ENCODE measurements at places on chromosomes 7 and 10.

DNA sequence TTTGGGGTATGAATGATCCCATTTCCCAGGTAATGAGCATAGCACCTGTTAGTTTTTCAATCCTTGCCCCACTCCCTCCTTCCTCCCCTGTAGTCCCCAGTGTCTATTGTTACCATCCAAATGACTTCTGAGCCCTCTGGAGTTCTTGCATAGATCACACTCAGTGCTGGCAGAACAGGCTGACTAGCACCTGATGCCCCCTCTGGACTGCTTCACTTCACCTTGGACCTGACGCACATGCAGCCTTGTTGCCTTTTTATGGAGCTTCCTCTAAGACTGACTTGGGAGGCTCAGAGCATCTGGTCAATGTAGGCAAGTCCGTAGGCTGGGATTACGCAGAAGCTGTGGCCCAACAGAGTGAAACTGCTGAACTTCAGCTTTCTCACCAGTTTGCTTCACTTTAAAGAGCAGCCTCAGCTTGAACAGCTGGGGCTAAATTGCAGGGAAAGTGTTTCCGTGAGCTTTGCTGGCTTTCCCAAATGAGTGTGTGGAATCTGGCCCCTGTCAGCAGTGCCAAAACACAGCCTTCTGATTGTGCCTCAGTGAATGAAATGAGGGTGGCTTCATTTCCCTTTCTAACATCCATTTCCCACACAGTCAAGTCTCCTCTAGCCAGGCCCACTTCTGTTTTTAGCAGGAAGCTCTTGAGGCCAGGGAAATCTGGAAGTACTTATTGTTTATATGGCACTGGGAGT is 48.5 kb downstream of the NXPH1 start:
- DNase-seq = no peak

DNA sequence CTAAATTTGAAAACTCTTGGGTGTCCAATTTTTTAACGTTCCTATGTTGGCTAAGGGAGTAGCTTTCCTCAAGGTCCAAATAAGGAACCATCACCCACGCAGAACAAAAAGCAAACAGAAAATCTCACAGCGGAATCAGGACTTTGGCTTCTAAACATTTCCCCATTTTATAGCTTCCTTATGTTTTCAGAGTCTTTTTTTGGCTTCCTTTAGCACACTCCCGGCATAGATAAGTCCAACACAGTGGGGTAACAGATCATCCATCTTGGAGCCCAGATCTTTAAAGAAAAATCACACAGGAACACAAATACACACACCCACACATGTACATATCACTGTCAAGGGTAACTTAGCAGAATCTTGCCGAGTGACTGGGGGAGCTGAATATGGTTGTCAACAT is 4.2 kb upstream of the TCF7L2 start:
- DNase-seq = no peak

DNA sequence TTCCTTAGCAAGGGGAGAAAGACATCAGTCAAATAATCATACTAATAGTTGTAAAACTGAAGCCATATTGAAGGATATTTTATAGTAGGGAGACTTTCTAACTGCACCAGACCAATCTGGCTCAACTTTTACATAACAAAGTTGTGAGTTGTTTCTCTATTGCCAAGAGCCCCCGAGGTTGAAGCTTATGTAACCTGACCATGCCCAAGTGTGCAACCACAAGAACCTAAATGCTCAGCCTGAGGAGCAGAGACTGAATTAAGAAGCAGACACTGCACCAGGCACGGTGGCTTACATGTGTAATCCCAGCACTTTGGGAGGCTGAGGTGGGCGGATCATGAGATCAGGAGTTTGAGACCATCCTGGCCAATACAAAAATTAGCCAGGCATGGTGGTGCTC is 77.3 kb upstream of the ARMC3 start:
- DNase-seq = no peak

DNA sequence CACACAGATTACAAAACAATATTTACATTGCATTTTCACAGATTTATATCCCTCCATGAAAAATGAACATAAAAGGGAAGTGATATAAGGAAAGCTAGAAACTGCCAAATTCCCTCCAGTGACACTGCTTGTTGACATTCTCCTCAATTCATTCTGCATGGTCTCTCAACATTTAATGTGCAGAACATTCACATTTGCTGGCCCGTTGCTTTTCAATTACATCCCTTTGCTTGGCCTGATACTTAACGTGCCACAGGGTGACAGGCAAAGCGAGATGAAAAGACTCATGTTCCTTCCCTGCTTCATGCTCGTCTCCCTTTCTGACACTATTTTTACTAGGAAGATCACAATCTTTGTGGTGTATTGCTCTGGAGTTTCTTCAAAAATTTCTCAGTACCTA is 1019.7 kb upstream of the LRRN3 start:
- no peak for DNase-seq

GRCh38 chr7:128192497-128193142 is 48.5 kb upstream of the LEP start:
- DNase-seq = no peak

GRCh38 chr10:42743697-42744096 is 38.9 kb upstream of the BMS1 start:
- DNase-seq = no peak

DNA sequence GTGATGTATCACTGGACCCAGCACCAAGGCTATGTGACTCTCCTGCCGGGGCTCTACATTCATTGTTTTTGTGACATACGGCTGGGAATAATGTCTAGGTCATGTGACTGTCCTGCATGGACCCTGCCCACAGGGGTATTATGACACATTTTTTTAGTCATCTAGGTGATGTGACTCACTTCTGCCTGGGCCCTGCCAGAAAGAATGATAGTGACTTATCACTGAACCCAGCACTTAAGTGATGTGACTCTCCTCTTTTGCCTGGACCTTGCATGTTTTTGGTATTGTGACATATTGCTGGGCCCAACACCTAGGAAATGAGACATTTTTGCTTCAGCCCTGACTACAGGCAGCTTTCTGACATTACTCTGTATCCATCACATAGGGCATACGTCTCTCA is 51.1 kb upstream of the ZNF107 start:
- DNase-seq = no peak

DNA sequence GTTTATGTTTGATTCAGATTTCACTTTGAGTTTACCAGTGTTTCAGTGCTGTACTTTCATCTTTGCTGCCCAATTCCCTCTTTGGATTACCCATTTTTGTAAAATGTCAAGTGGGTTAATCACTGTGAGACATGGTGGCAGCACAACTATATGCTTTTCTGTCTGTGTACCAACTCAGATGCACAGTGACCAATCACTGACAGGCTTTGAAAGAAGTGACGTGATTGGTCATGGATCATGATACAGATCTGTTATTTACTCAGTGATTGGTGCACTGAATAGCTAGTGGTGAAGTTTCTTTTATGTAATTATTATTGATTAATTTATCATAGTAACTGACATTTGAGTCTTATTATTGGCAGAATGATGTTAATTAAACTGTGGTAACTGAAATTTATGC is 126.9 kb downstream of the SDK1 start:
- no peak for DNase-seq

DNA sequence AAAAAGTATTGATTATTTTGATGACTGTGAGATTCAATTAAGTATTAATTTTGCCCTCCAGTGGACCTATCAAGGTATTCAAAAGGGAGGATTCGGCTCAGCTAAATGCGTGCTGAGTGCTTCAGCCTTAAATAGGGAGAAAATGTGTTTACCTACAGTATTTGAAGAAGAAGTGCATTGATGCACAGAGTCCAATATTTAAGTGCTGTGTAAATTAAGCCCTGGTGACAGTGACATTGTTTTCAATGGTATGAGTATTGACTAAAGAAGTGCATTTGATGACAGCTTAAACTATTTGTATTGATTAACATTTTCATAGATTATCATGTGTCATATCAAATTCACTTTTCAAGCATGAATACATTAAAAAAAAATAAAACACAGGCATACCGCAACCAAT is 106.6 kb downstream of the POU6F2 start:
- DNase-seq = no peak

DNA sequence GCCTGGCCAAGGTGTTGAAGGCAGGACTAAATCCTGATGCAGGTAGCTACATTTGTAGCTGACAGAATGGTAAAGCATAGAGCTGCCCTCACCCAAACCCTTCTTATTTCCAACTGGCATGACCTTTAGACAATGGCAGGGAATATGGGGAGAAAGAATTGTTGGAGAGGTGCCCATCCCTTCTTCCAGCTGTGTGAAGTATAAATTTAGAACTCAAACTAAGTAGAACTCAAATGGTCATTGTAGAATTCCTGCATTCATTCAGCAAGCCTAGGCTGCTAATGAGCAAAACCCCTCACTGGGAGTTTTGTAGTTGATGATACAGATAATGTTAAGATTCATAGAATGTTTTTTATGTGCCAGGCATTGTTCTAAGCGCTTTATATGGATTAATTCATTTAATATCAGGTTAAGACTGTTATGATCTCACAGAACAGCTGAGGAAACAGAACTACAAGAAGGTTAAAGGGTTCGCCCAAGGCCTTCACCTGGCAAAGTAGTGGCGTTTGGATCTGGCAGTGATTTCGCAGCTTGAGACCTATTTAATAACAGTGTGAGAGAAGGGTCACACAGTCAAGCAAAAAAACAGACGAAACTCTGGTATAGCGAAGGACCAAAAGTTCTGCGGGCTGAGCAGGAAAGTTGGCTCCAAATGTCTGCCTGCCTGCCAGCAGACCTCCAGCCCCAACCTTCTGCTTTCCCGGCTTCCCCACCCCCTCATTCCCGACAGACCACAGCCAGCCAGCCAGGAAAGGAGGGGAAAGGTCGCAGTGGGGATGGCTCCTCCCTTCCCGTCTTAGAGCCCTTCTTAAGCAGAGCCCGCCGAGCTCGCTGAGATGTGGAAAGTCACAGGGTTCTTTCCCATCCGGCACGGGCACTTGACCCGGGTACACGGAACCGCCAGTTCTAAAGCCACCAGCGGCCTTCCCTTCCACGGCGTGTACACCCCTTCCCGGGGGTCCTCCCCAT is 1.6 kb upstream of the HILPDA start:
- DNase-seq = no peak

DNA sequence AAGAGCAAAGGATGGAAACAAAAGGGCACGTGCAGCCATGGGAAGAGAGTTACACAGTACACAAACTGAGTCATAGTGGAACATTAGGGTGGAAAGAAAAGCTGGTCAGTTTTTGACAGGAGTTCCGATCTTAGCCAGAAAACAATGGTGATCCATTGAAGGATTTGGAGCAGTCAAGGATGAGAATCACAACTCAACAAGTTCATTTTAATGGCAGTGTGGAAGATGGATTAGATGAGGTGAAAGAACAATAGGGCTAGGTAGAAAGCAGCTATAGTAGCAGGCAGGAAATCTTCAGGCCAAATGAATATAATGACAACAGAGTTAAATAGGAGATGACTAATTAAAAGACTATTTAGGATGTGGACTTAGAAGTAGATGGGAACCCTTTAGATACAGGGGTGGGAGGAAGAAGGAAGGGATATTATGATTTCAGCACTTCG is 136.3 kb downstream of the DOCK4 start:
- no peak for DNase-seq

DNA sequence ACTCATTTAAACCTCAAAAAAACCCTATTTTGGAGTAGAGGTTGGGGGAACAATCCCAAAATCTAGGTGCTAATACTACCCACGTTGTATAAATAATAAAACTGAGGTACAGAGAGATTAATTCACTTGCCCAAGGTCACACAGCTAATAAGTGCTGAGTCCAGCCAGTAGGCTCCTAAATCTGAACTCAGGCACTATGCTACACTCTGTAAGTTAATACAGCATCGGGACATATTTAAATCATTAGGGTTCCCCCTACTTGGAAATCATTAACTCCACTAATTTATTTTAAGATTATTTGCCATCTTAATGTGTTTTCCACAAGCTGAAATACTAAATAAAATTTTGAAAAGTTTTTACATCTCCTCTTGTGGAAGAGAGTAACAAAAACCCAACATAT is 24.2 kb downstream of the PIP4K2A start:
- no peak for DNase-seq

GRCh38 chr7:157651366-157652160 is 314.8 kb downstream of the DNAJB6 start:
- DNase-seq = no peak

DNA sequence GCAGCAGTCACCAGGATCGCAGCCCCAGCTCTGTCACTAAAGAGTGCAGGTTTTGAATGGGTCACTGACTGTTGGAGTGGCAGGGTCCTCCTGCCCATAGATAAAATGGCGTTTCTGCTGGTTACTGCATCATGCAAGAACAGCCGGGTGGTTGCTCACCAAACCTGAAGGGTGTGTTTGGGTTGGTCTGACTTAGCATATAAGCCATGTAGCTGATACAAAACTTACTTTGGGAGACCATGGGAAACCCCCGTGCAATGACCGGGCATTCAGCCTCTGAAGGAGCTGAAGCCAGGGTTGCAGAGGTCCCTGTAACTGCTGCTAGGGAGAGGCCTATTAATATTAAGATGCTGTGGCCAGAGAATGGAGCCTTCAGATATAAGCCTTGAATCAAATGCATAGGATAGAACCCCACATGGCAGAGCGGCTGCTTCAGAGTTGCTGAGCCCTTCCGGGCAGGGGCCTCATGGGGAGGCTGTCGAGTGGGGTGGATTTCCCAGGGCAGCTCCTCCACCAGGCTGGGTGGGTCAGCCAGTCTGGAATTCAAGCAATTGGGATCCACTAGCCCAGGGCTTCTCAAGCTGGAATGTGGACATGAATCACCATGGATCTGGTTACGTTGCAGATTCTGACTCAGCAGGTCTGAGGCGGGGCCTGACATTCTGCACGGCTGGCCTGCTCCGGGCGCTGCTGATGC is 70.9 kb upstream of the CTBP2 start:
- DNase-seq = no peak

GRCh38 chr7:135742371-135742770 is 6.2 kb downstream of the FAM180A start:
- DNase-seq = no peak

GRCh38 chr7:123193235-123193634 is 6.5 kb downstream of the SLC13A1 start:
- DNase-seq = no peak

GRCh38 chr10:106500925-106501525 is 663.5 kb downstream of the SORCS1 start:
- no peak for DNase-seq

DNA sequence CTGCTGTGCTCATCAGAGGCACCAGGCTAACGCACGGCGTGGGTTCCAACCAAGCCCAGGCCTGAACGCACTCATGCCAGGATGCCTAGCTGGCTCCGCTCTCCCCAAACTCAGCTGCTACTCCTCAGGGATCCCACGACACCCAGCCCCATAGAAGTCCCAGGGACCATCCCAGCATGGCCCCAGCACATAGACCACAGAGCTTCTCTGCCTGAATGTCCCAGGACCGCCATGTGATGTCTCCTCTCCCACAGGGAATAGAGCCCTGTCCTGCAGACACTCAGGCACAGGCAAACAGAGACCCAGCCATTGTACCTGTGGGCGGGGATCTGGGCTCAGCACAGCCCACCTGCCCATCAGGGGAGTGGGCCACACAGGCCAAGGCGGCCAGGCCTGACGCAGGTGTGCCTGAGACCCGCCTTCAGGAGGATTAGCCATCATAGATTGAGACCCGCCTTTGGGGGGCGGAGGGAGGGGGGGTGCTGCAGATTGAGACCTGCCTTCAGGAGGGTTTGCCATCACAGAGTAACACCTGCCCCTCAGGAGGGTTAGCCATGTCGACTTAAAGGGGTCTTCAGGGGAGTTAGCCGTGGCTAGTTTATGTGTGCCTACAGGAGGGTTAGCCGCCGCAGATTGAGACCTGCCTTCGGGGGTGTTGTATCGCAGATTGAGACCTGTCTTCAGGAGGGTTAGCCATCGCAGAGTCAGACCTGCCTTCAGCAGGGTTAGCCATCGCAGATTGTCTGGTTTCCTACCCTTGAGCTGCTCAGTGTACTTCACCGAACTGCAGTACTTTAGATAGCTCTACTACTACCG is 29.0 kb downstream of the RASGEF1A start:
- DNase-seq = no peak

GRCh38 chr7:4203626-4204512 is 478.2 kb upstream of the FOXK1 start:
- no peak for DNase-seq

All from T-helper 9 cell (primary cell).